ENCODE measurements at places on chromosomes 5 and 9. TPM values are rescaled to one million over a fixed set of nuclear protein-coding genes. Genes with fewer than 3 reads are reported as not detected.

DNA sequence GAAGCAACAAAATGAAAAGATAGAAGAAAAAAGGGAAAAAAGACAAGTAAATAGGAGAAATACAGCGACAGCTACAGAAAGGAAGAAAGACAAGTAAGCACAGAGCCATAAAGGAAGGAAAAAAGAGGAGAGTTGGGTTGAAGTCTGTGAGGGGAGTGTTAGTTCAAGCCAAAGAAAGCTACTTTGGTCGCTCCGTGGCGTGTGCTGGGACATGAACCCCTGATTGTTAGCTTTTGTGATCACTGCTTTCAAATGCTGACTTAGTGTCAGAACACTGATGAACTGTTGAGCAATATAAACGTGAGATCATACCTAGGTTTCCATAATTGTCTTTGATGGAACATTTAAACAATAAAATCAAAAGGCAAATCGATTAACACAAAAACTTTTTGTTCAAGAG is 370.1 kb downstream of the TMEM161B start:
- no peak for DNase-seq

DNA sequence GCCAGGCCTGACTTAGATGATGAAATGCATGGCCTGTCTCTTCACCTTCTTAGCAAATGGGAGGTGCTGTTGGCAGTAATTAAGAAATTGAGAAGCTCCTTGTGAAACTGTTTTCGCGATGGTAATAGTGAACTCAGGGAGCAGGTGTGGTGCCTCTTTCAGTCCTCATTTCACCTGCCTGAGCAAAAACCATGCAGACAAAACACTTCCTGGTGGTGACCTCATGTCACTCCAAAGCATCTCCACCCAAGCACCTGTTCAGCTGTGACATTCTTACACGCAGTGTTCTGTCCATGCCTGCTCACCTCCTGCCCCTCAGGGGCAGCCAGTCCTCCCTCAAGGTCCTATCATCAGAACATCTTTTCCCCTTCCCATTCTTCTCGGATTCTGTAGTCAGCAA is 146.5 kb downstream of the CD180 start:
- no peak for DNase-seq

GRCh38 chr9:27441741-27442070 is 82.4 kb upstream of the IFNK start:
- no peak for DNase-seq

DNA sequence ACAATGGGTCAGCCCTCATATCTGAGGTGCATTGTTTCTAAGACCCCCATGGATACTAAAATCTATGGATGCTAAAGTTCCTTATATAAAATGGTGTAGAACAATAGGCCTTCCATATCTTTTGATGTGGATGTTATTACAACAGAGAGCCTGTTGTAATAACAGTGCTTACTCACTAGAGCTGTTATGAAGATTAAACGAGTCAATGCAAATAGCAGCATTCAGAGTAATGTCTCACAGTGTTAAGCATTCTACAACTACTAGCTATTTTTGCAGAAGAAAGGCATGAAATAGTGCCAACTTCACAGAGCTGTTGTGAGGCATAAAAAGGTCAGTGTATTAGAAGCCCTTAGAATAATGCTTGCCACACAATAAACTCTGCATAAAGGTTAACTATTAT is 13.0 kb downstream of the CHSY3 start:
- DNase-seq, result no peak

- DNase-seq, result no peak
These were observed 305.7 kb upstream of the KCNN2 start for GRCh38 chr5:114056185-114056538.

GRCh38 chr5:127562252-127562651 is 44.8 kb downstream of the PRRC1 start:
- no peak for DNase-seq

- DNase-seq, result no peak
These were observed 16.5 kb downstream of the TRIM32 start for GRCh38 chr9:116703634-116704033.

DNA sequence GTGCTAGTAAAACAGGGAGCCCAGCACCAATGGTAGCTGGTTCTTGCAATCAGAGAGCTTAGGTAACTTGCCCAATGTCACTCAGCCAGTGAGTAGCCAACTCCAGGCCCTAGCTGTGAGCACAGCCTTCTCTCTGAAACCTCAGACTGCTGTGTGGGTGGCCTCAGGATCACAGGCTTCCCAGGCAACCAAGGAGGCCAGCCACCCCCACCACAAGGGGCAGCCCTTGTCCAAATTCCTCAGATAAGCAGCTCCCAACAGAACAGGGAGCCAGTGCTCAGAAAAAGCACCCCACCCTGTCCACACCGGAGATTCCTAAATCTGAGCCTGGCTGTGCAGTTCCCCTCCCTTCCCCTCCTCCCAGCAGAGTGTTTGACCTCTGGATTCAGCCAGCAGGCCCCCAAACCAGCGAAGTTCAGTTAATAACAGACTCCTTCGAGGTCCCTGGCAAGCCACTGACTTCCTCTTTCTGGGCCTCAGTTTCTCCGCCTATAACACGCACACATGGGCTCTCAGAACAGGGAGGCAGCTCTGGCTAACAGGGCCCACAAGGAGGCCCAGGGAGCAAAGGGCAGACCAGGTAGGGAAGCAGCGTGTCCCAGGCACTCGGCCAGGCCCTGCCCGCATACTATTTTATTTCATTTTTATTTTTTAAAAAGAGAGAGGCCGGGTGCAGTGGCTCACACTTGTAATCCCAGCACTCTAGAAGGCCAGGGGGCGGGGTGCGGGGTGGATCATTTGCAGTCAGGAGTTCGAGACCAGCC is 2.7 kb downstream of the EEIG1 start:
- no peak for DNase-seq

- no peak for DNase-seq
These were observed 8.2 kb downstream of the CSF1R start for GRCh38 chr5:150077996-150078801.

DNA sequence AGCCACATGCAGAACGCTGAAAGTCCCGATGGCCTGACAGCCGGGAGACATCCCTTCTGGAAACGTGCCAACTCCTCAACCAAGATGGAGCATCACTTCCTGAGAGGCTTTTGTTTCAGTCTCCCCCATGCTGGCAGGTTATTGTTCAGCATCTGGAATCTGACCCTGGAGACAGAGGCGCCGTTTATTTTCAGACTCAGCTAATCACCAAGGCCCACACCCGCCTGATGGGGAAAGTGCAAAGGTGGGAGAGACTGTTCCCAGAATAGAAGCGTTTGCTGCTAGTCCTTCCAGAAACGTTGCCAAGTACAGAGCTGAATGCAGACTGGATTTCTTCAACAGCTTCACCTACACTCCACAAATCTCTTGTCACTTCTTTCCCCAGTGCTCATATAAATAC is 41.8 kb upstream of the S1PR3 start:
- no peak for DNase-seq

GRCh38 chr5:4717446-4717845 is 422.7 kb upstream of the ADAMTS16 start:
- no peak for DNase-seq

GRCh38 chr5:122339591-122339990 is 27.6 kb downstream of the SNCAIP start:
- DNase-seq, result no peak

DNA sequence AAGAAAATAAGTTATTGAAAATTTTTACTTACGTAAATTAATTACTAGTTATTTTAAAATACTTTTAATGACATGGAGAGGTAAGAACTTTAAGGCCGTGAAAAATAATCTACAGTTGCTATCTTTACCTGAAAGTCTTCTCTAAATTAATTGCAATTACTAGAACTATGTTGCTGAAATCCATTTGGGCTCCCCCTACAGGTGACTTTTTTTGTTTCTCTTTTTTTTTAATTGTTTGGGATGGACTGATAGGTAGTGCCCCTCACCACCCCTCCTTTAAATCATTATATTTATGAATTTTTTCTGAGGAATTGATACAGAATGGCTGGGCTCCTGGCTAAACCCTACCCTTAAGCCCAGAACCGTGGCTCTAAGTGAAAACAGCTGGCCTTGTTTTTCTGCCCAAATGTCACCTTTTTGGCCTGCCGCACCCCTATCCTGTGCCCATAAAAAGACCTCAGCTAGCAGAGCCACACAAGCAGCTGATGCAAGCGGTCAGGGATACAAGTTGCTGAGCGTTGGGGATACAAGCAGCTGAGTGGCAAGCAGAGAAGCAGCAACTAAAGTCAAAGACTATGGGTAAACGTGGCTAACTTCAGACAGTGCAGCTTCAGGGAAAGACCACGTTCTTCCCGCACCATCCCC is 315.2 kb upstream of the ACO1 start:
- no peak for DNase-seq

DNA sequence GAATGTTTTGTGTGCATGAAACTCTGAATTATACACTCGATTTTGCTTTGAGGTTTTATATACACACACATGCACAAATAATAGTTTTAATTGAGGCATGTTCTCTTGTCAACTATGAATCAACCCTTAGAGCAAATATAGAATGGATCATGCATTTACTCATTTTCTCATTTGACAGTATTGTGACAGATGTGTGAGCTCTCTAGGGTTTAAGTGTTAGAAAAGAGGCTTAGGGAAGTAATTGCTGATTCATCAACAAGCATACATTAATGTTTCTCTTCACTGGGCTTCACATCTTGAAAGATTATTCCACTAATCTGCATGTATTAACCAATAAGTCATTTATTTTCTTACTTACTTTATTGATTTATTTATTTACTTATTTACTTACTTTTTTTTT is 1356.8 kb upstream of the ACO1 start:
- DNase-seq, result no peak

GRCh38 chr5:56244627-56245026 is 11.5 kb upstream of the ANKRD55 start:
- no peak for DNase-seq

GRCh38 chr9:97853844-97854695 is 1.0 kb downstream of the FOXE1 start:
- no peak for DNase-seq

- no peak for DNase-seq
These were observed 3.9 kb upstream of the NKD2 start for GRCh38 chr5:1004461-1005248.

DNA sequence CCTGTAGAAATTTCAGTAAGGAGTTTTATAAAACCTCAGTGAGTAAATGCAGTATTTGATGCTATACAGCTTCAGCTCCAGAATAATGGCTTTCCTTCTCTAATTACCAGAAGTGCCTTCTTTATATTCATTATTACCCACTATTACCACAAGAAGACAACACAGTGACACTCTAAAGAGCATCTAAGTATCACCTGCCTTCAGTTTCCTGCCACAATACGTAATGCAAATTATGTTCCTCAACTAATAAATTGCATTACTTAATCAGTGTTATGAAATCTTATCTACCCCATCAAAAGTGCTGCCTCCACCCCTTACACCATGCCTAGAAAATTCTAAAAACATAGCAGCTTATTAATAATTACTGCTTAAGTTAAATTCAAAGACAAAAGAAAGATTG is 91.9 kb downstream of the TRPM6 start:
- no peak for DNase-seq

DNA sequence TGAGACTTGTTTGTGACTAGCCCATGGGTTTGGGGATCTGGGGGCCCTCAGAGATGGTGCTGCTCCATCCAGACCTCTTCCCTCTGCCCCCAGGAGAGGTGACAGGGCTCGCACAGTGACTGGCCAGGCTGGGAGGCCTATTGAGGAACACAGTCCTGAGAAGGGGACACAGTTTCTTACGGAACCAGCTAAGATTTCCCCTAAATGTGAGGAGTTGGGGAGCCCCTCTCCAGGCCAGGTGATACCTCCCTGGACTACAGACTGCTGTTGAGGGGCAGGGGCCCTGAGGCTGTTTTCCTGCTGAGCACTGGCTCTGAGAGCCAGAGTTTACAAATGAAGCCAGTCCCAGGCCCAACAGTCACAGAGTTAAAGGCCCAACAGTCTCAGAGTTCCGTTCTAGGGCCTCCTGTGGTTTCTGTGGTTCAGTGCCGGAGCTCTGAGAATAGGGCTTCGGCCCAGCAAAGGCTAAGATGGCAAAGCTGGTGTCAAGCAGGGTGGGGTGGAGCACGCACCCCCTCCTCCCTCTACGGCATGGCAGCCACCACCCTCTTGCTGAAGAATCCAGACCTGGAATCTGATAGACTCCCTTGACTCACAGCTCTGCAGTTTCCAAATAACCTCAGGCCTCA is 1.1 kb upstream of the SEMA4D start:
- no peak for DNase-seq

DNA sequence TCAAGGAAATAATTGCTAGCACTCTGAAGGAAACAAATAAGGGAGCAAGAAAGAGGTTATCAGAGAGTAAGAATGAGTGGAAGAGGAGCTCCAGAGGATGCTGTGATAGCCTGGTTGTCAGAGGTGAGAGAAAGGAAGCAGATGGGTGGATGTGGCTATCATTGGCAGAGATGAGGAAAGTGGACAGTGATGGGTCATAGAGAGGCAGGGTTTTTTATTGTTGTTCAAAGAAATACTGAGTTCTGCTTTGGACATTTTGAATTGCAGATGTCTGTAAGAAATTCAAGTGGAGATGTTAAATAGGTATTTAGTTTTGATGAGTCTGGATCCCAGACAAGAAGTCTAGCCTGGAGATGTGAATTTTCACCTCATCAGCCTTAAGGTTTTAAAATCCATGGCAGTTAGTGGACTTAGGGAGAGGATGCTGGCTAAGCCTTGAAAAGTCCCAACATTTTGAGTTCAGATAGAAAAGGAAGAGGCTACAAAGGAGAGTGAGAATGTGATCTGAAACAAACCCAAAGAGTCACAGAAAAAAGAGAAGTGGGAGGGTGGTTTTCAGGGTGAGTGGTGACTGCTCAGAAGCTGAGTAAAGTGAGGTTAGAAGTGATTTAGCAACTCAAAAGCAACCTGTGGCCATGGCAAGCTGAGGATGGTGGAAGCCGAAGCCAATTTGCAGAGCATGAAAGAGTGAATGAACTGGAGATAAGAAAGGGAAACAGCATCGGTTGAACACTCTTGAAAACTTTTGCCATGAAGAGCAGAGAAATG is 50.4 kb downstream of the PPIC start:
- no peak for DNase-seq

DNA sequence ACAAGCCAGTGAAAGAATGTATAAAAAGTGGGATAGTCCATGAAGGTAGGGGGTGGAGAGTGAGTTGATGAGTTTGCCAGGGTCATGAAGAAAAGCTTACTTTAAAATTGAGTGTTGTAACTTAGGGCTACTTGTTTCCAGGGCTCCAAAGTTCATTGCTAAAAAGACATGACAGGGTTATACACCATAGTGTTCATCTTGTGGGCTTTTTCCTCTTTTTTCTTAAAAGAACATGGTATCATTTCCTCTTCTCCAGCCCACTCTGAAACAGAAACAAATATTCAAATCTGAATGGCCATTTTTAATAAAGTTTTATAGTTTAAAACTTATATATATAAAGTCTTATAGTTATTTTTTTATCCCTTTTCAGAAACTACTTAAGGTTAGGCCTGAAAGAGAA is 115.7 kb upstream of the SMC2 start:
- no peak for DNase-seq

GRCh38 chr5:131671994-131672655 is 37.1 kb upstream of the RAPGEF6 start:
- DNase-seq, result no peak

Gene CTNND2
- total RNA-seq, result 0.34 TPM

Gene LMNB1
- 26.5 TPM for total RNA-seq

Gene CD72
- 1.7 TPM for total RNA-seq

Gene MEIKIN
- total RNA-seq, result not detected

Gene FRRS1L
- total RNA-seq, result 0.14 TPM

Gene SLC44A1
- 16.5 TPM for total RNA-seq

Gene SYK
- total RNA-seq, result 12.3 TPM

Gene NTNG2
- 0.42 TPM for total RNA-seq

Gene COMMD10
- total RNA-seq, result 32.0 TPM

Gene PHYHD1
- total RNA-seq, result 17.8 TPM

Gene SPINK5
- total RNA-seq, result 5.6 TPM

Measured in kidney epithelial cell (primary cell).